ENCODE measurements at places on chromosomes 1 and 21.
A peak's percentile ranks its signal among the peaks of the same experiment; 100 is the strongest.

GRCh38 chr1:108505763-108506070, 54.2 kb upstream of the EEIG2 start:
- no peak for DNase-seq

GRCh38 chr1:104878203-104878909, 1128.7 kb downstream of the AMY1C start:
- no peak for DNase-seq

GRCh38 chr1:211237579-211237978, 21.6 kb upstream of the RCOR3 start:
- no peak for DNase-seq

DNA sequence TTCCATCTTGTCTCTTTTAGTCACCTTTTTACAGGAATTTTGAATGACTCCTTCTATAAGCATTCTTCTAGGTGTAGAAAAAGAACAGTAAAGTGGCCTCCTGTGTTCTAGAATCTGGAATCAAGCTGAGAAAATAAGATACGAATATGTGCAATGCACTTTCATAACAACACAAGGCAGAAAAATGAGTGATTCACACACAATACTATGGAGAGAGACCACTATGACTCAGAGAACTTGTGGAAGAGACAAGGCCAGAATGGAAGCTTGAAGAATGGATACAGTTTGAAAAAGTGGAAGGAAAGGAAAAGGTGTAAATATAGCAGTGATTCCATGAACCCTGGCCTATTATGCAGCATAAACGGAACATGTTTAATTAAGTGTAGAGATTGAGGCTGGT, 57.1 kb upstream of the SAMSN1 start:
- DNase-seq, result peak; percentile 64
